ENCODE measurements at places on chromosomes 6 and 20. TPM values are rescaled to one million over a fixed set of nuclear protein-coding genes. Genes with fewer than 3 reads are reported as not detected.
A peak's percentile ranks its signal among the peaks of the same experiment; 100 is the strongest.

RNF8 gene
- 14.0 TPM for total RNA-seq

FRK gene
- 10.1 TPM for total RNA-seq

GRCh38 chr6:79031821-79032590, 46.0 kb downstream of the PHIP start:
- peak; percentile 58 for DNase-seq

CRISP3 gene
- total RNA-seq, result not detected

GRCh38 chr6:110543106-110543505, 66.7 kb upstream of the SLC22A16 start:
- no peak for DNase-seq

GRCh38 chr6:43395776-43396175, 26.3 kb upstream of the ZNF318 start:
- peak; percentile 47 for DNase-seq

- DNase-seq, result peak; percentile 22
Measured at GRCh38 chr6:81049425-81050042, 702.9 kb downstream of the TENT5A start.

CTSZ gene
- total RNA-seq, result 74.7 TPM

- no peak for DNase-seq
Measured at GRCh38 chr6:139944976-139945375, 570.5 kb upstream of the CITED2 start.

DNA sequence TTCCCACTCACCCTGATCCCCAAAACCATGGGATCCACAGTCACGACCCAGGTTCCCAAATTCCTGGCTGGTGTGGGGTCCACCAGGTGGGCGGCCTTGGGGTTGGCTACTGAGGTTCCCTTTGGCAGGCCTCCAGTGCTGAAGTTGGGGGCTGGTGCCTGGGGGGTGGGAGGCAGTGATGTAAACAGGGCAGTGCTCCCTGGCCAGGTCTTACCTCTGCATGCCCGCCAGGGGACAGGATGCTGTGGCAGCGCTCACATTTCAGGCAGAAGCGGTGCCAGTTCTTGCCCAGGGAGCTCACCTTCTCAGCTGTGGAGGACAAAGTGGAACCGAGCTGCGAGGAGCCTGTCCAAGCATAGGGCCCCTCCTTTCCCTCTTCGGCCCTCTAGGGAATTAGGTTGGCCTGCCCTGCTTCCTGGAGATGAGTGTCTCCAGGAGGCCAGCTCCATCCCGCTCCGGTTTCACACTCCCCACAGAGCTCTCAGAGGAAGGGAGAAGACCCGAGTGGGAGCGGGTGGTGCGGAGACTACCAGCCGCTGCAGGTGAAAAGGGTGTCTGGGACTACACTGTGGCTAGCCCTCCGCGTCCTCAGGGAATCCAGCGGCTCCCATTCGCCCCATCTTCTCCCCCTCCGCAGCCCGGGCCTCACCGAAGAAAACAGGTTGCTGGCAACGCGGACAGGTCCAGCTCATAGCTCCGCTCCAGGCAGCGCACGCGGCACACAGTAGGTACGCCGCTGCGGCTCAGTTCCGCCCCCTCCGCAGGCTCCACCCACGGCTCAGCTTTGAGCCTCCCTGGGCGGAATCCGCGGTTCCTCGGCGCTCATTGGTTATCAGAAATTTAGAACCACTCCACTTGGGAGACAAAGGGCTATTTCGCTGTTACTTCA, at the start of gene CRIP3:
CRIP3 (minus strand) TSS at position 726 of the 889 bp plus-strand sequence; CDS start at position 692, 34 bp downstream.
- no peak for DNase-seq
